ENCODE measurements at places on chromosomes 1 and 21.
A peak's percentile ranks its signal among the peaks of the same experiment; 100 is the strongest.

DNA sequence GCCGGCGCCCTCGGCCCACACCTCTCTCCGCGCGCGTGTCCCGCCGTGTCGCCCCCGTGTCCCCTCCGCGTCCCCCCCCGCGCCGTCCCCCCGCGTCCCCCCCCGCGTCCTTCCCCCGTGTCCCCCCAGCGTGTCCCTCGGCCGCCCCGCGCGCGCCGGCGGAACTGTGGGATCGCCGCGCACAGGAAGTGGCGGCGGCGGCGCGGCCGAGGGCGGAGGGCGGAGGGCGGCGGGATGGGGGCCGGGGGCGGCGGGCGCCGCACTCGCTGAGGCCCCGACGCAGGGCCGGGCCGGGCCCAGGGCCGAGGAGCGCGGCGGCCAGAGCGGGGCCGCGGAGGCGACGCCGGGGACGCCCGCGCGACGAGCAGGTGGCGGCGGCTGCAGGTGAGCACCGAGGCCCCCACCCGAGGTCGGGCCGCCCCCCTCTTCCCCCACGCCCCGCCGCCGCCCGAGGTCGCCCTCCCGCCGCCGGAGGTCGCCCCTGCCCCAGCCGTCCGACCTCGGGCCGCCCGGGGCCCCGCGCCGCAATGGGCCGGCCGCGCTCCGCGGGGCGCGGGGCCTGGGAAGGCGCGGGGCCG lies at the start of gene AGPAT3:
TSS of gene AGPAT3 (plus strand) at position 262 of the 578 bp plus-strand sequence. CDS start 94,459 bp downstream, outside the sequence.
- H3K4me1 ChIP-seq: peaks cover 28% of the 10 kb centered on the region
- peak within 1 kb of the TSS; percentile 92 for H3K27ac ChIP-seq
- no peaks in the 10 kb centered on the region for H3K27me3 ChIP-seq
- H3K4me3 ChIP-seq: peak within 1 kb of the TSS; percentile 77
- peak; percentile 75 for DNase-seq

GRCh38 chr1:207923561-207923960 lies 12.6 kb upstream of the CD34 start:
- no peak overlapping the region for H3K4me3 ChIP-seq
- no peaks in the 10 kb centered on the region for H3K27me3 ChIP-seq
- no peaks in the 10 kb centered on the region for H3K36me3 ChIP-seq
- no peaks in the 10 kb centered on the region for H3K4me1 ChIP-seq

DNA sequence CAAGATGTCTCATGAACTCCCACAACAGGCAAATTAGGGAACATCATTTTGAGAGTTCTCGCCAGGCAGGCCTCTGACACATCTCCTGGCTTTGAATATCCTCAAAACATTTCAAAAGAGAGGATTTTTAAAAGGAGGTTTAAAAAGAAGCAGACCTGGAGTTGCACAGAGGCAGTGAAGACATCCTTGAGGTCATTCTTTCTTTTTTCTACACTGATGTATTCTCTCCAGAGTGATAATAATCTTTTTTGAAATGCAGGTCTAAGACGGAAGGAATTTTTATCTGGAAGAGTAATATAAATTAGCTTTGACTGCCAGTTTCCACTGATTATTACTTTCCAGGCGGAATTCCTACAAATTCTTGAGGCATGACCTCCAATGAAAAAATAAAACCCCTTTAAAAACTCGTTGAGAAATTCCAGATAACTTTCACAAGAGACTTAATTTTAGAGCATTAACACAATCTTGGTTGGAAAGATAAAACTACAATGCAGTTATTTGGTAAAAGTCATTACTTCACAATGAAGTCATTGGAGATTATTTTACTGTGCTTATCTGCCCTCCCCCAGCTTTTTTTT lies 125.0 kb downstream of the LYPLAL1 start:
- H3K27ac ChIP-seq: no peak overlapping the region
- H3K27me3 ChIP-seq: no peaks in the 10 kb centered on the region
- no peak for DNase-seq
- peaks cover 6% of the 10 kb centered on the region for H3K4me1 ChIP-seq
- H3K36me3 ChIP-seq: no peaks in the 10 kb centered on the region

GRCh38 chr1:26530895-26531598 lies 1.5 kb downstream of the RPS6KA1 start:
- peaks cover 33% of the 10 kb centered on the region for H3K4me1 ChIP-seq
- peak overlapping the region; percentile 80 for H3K27ac ChIP-seq
- H3K36me3 ChIP-seq: no peaks in the 10 kb centered on the region

- no peaks in the 10 kb centered on the region for H3K36me3 ChIP-seq
- H3K27ac ChIP-seq: no peak overlapping the region
- no peaks in the 10 kb centered on the region for H3K27me3 ChIP-seq
- H3K4me3 ChIP-seq: no peak overlapping the region
- H3K4me1 ChIP-seq: no peaks in the 10 kb centered on the region
- no peak for DNase-seq
Measured at GRCh38 chr1:68907491-68907890, 410.6 kb upstream of the DEPDC1 start.

DNA sequence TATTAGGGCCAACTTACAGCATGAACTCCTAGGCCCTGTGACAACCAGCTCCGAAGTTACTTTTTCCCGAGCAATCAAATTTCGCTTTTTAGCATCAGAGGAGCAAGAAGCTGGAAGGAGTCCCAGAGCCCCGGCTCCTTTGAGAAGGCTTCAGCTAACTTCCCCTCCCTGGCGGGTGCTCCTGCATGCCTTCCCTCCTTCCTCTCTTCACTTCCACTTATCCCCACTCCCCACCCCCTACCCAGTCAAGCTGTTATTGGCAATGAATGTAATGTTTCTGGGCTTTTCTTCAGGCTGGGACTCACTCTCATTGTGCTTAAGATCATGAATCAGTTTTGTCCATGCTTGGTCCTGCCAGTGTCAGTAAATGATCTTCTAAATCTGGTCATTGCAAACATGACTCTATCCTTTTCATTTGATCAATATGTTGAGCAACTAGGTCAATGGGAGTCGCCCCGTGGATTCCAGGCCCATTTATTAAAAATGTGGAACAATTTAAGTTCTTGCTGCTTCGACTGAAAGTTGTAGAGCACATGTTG lies 94.5 kb upstream of the TSPAN2 start:
- no peaks in the 10 kb centered on the region for H3K36me3 ChIP-seq
- H3K4me3 ChIP-seq: no peak overlapping the region
- no peaks in the 10 kb centered on the region for H3K27me3 ChIP-seq
- no peak for DNase-seq
- no peak overlapping the region for H3K27ac ChIP-seq
- no peaks in the 10 kb centered on the region for H3K4me1 ChIP-seq

DNA sequence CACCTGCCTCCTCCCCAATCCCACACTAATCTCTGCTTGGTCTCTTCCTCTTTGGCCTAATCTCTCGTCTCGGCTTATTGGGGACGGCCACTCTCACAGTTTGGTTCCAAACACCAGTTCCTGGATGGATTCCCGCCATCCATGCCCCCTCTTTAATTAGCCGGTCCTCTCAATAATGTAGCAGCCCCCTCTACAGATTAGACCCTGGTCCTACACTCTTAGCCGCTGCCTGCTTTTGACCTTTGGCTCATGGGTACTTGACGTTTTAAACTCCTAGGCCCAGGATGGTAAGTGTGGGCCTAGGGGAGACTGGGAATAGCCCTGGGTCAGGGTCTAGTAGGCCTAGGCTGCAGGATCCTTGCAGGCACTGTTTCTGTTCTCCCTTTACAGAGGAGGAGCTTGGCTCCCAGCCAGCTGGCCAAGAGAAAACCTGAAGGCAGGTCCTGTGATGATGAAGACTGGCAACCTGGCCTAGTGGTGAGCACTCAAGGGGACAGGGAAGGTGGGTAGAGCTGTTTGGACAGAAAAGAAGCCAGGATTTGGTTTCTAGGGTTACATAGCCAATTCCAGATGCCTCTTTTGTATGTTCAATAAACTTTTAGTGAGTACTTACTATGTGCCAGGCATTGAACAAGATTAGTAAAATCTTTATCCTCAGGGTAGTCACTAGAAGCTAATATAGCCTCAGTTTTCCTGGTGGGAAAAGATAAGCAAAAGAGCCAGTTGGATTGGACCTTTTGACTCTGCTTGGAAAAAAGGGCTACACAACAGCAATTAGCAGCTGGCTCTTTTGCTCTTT lies 758 bp downstream of the RAD54L start:
- peak overlapping the region; percentile 61 for H3K4me3 ChIP-seq
- no peaks in the 10 kb centered on the region for H3K27me3 ChIP-seq
- H3K36me3 ChIP-seq: no peaks in the 10 kb centered on the region
- no peak overlapping the region for H3K27ac ChIP-seq
- no peaks in the 10 kb centered on the region for H3K4me1 ChIP-seq

DNA sequence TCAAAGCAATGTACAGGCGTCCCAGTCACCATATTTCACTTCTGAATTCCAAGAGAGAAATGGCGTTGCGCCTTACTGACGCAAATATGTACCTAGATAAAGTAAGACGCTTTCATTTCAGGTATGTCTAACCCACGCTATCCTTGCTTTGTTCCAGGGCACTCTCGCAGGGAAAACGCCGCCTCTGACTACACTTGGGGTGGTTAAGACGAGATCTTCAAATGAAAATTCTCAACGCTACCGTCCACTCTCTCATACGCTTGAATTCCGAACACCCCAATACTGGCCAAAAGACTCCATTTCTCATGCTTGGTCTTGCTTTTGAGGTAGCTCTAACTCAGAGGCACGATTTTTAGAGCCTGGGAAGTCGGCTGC lies 736 bp upstream of the ZMPSTE24 start:
- peak overlapping the region; percentile 59 for H3K4me3 ChIP-seq
- peaks cover 6% of the 10 kb centered on the region for H3K4me1 ChIP-seq
- DNase-seq: no peak
- H3K36me3 ChIP-seq: no peaks in the 10 kb centered on the region
- H3K27ac ChIP-seq: peak overlapping the region; percentile 86
- no peaks in the 10 kb centered on the region for H3K27me3 ChIP-seq

DNA sequence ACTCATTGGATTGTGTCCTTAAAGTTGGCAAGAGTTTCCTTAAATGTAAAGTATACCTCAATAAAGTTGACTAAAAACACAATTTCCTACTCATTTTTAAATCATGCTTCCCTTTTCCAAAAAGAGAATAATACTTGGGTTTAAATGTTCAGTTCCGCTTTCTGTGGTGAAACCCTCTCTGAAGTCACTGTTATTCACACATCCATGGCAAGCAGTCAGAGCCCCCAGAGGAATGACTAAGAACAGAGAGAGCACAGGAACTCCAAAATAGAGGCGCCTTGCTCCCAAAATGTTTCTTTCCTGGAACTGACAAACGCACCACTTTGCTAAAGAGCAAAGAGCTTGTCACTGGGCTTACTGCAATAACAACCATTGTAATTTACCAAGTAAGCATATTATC lies 142.5 kb downstream of the TIAM1 start:
- H3K36me3 ChIP-seq: no peaks in the 10 kb centered on the region
- H3K27me3 ChIP-seq: no peaks in the 10 kb centered on the region
- H3K4me1 ChIP-seq: no peaks in the 10 kb centered on the region
- no peak overlapping the region for H3K27ac ChIP-seq
- no peak overlapping the region for H3K4me3 ChIP-seq
- DNase-seq: no peak

GRCh38 chr1:1082239-1082775 lies 8.2 kb upstream of the RNF223 start:
- DNase-seq: no peak
- H3K27me3 ChIP-seq: no peaks in the 10 kb centered on the region
- H3K27ac ChIP-seq: no peak overlapping the region
- peaks cover 6% of the 10 kb centered on the region for H3K4me1 ChIP-seq
- no peak overlapping the region for H3K4me3 ChIP-seq

DNA sequence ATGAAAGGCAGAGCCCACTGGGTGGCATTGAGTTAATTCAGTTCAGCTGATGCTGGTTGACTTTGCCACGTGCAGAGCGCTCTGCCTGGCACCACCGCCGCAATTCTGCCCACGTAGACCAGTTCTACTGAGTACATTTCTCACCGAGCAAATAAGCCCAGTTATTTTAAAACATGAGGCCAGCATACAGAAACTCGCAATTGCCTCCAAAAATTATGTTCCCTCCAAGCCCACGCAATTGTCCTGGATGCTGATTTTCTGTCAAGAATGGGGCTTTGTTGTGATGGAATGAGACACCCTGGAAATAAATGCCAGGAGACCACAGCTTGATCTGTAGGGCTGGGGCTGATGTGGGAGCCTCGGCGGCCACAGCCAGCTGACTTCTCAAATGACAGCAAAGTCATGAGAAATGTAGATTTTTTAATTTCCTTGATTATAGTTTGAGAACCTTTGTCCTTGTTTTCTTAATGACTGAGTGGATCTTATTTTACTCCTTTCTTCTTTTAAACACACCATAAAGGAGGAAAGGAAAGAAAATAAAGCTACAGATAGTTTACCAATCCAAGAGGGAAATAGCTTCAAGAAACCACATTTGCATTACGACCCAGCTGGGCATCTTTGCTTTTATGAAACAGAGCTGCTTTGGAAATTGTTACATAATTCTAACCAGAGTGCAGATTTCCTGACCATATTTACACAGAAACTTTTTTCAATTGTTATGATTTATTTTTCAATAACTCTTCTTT lies 11.6 kb upstream of the PARP1 start:
- no peak for DNase-seq
- no peaks in the 10 kb centered on the region for H3K27me3 ChIP-seq
- no peak overlapping the region for H3K4me3 ChIP-seq
- no peaks in the 10 kb centered on the region for H3K36me3 ChIP-seq
- no peak overlapping the region for H3K27ac ChIP-seq

DNA sequence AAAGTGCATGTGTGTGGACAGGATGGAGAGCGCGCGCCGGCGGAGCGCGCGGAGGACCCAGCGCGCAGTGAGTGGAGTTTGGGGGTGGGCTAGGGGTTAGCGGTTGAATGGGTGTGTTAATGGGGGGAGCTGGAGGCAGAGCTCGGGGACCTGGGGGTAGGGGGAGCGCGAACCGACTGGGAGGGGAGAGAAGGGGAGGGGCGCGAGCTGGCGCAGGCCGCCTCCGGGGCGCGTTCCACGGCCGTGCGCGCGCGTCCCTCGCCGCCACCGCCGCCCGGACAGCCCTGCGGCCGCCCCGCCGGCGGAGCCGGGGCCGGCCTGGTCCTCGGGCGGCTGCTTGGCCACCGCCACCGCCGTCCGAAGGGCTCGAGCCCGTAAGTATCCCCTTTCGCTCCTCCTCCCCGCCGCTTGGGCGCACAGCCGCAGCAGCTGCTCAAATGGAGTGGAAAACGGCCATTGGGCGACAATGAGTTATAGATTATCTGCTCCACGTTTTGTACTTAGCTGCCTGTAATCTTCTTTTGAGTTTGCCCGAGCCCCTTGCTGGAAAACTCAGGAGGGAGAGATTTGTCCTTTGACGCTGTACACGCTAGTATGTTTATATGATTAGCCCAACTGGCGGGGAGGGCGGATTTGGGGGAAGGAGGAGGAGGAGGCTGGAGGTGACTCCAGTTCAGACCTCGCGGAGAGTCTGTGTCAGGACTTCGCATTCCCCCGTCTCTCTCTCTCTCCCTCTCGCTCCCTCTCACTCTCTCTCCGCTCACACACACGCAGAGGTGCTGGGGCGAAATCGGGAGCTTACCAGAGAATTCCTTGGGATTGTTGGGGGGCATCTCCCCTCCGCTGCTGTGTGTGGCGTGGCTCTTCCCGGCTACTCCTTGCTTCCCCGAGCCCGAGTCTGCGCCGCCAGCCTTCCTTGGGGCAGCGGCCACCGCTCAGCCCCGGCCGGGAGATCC lies at the start of gene ADGRL2:
TSS of gene ADGRL2 (plus strand) at position 240 of the 956 bp plus-strand sequence. CDS start 36,051 bp downstream, outside the sequence.
- no peaks in the 10 kb centered on the region for H3K27me3 ChIP-seq
- DNase-seq: peak; percentile 77
- H3K4me1 ChIP-seq: no peaks in the 10 kb centered on the region
- H3K27ac ChIP-seq: peak within 1 kb of the TSS; percentile 76
- H3K4me3 ChIP-seq: peak within 1 kb of the TSS; percentile 72

GRCh38 chr1:206770531-206771337 lies at the start of gene IL19:
IL19 (plus strand) TSS chr1:206770773; CDS start chr1:206836663, 65,890 bp downstream.
- no peak for DNase-seq
- H3K27ac ChIP-seq: no peak within 1 kb of the TSS
- H3K36me3 ChIP-seq: no peaks in the 10 kb centered on the region
- no peak within 1 kb of the TSS for H3K4me3 ChIP-seq
- no peaks in the 10 kb centered on the region for H3K27me3 ChIP-seq

- no peaks in the 10 kb centered on the region for H3K36me3 ChIP-seq
- H3K4me1 ChIP-seq: no peaks in the 10 kb centered on the region
- no peak overlapping the region for H3K27ac ChIP-seq
- no peaks in the 10 kb centered on the region for H3K27me3 ChIP-seq
- no peak overlapping the region for H3K4me3 ChIP-seq
- DNase-seq: no peak
Measured at GRCh38 chr1:204027446-204027845, 45.5 kb upstream of the SOX13 start.
